ENCODE measurements at places on chromosomes 16 and 17.

DNA sequence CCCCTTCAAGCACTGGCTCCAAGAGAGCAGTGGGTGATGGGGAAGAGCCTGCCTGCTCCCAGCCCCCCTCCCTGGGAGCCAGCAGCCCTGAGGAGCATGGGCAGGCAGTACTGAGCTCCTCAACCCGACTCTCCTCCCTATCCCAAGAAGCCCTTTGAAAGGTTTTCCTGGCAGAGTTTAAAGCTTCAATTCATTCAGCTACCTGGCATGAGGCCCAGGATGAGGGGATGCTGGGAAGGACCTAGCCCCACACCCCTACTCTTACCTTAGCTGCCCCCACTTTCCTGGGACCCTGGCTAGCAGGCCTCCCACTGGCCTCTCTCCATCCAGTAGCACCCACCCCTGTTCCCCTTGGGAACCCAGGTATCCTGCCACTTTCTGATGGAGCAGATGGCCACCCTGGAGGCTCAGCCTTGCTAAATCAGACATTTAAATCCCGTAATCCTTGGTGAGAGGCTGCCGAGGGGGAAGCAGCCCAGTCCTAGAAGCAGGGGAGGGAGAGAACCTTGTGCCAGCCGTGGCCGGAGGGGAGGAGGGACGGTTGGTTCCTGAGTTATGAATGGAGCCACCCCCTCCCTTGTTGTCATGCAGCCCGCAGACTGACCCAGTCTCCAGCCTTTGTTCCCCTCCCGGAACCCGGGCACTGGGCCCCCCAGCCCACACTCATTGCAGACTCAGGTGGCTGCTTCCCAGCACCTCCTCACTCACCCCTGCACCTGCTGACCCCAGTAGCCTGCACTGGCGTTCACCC is 17.1 kb downstream of the ATP1B2 start:
- DNase-seq: no peak

DNA sequence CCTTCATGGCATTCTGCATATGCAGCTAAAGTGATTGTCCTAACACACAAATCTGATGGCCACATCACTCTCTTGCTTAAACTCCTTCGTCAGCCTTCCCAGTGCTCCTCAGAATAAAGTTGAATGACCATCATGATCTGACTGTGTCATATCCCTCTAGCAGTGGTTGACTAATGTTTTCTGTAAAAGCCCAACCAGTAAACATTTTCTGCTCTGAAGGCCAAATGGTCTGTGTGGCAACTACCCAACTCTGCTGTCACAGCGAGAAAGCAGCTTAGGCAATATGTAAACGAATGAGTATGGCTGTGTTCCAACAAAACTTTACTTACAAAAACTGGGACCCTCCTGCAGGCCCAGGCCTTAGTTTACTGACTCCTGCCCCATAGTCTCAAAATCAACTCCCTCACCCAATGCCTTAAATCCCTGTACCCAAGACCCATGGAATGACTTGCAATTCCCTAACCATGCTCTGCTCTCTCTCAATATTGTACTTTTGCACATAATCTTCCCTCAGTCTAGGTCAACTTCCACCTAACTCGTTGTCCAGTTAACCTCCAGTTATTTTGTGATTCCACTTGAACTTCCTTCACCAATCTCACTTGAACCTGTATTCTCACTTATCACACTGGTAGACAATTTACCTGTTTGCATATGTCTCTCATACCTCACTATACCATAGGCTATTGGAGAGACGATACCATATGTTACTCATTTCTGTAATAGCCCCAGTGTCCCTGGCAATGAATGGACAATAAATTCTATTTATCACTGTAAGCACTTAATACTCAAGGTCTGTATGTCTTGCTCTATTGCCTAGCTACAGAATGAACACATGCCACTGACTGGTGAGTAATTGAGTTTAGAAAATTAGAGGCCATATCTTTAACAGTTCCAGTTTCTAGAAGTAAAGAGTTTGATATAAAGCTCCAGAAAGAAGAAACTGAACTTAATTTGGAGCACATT is 29.1 kb downstream of the TMEM100 start:
- peak; percentile 39 for DNase-seq

DNA sequence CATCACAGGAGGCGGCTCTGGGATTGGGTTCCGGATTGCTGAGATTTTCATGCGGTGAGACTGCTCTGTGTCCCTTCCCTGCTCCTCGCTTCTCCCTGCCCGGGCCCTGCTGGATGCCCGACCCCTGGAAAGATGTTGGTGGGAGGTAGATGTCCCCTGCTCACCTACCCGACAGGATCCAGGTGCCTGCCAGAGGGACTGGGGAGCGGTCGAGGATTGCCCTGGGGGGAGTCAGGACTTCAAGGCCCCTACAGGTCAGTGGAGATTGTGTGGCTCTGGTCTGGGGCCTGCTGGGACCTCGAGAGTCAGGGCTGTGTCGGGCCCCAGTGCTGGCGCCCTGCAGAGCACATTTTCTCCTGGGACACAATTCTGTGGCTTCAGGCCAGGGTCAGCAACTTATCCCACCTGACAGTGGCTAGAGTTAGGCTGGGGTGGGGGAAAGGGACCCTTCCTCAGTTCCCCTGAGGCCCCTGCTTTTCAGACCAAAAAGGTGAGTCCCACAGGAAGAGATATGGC is 3.3 kb downstream of the DECR2 start:
- DNase-seq: no peak

- no peak for DNase-seq
Observed at GRCh38 chr16:88482630-88483391, 29.7 kb downstream of the ZFPM1 start.

GRCh38 chr16:70686376-70687101 is 686 bp upstream of the MTSS2 start:
- no peak for DNase-seq

GRCh38 chr17:68034452-68034776 is 1.1 kb upstream of the KPNA2 start:
- no peak for DNase-seq

DNA sequence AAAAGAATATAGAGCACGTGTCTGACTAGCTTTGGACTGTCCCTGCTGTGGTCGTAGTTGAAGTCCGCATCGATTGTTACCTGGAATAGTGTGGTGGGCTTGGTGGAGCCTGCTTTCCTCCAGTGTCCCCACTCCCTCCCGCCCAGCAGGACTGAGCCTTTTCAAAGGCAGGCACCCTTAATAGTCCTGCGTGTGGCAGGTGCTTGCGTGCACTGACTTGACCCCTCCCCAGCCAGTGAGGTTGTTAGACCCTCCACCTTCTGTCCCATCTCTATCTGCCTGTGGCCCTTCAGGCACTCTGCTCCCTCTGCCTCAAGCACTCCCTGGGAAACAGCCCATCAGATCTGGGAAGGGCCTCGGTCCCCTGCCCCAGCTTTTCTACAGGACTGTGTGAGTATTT is 36.6 kb downstream of the TMEM11 start:
- DNase-seq: no peak

DNA sequence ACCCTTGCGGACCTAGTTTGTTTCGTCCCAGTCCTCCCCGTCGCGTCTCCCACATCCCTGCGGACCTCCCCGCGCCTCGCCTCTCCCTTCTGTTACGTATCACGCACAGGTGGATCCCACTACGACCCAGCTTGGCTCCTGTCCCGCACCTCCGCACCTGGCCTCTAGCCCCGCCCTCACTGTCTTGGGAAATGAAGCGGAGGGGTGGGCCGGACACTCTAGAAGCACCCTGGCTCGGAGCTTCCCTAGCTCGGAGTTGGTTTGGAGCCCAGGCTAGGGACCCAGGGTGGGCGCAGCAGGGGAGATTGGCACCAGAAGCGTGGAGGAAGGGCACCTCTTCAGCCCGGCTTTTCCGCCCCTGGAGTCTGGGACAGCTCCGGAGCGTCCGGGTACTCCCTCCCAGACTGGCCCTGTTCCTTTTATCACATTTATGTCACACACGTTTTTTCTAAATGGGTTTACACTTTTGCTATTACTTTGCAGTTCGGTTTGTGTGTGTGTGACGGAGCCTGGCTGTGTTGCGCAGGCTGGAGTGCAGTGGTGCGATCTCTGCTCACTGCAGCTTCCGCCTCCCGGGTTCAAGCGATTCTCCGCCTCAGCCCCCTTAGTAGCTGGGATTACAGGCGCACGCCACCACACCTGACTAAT is 1.4 kb upstream of the CEMP1 start:
- no peak for DNase-seq

GRCh38 chr16:84557504-84557903 is 53.0 kb upstream of the MEAK7 start:
- no peak for DNase-seq

DNA sequence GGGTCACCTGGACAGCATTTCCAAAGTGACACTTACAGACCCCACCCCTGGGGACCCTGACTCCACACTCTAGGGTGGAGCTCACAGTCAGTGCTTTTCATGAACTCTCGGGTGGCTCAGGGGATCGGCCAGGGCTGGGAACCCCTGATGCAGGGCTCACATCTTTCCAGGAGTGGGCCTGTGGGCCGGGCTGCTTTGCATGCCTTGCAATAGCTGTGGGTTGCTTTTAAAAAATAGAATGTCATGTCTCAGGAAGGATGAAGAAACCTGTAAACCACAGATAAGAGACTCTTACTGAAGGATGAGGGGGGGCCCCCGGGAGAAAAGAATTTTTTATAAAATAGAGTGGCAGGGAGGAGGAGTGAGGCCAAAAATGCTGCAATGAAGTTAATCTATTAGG is 40.2 kb downstream of the RBFOX3 start:
- no peak for DNase-seq

DNA sequence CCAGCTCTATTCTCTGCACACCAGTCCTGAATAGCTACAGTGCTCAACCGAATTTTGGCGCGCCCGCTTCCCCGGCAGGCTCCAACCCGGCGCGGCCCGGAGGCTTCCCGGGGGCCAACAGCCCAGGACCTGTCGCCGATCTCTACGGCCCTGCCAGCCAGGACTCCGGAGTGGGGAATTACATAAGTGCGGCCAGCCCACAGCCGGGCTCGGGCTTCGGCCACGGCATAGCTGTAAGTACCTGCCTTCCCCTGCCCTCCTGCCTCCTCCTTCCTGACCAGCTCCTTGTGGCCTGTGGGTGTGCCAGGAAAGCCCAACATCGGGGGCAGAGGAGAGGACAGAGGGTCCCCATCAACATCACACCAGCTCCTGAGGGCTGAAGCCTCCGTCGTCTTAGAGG is 70.2 kb downstream of the CCDC182 start:
- no peak for DNase-seq

DNA sequence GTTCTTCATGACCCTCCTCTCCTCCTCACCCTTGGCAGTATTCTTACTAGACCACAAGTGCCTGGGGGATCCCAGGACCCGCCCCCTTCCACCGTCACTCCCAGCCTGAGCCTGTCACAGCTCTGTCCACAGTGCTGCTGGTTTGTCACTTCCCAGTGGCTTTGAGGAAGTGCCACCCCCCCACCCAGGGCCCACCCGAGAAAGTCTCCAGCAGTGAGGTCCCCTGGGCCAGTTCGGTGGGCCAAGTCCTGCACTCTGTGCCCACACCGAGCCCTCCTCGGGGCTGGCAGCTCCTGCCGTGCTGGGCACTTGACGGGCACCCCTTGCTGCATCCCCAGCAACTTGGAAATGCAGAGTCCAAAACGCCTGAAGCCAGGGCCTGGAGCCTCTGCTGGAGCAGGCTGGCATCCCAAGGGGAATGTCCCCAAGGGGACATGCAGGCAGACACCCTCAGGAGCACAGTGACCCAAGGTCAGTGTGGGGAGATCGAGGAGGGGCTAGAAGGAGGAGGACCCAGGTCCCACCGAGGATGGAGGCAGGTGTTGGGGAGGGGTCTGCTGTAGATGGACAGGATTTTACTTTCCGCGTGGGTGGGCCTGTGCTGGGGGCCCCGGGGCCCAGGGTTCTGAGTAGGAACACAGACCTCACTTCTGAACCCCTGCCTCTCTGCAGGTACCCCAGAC is 15.5 kb downstream of the MMP15 start:
- DNase-seq: no peak

DNA sequence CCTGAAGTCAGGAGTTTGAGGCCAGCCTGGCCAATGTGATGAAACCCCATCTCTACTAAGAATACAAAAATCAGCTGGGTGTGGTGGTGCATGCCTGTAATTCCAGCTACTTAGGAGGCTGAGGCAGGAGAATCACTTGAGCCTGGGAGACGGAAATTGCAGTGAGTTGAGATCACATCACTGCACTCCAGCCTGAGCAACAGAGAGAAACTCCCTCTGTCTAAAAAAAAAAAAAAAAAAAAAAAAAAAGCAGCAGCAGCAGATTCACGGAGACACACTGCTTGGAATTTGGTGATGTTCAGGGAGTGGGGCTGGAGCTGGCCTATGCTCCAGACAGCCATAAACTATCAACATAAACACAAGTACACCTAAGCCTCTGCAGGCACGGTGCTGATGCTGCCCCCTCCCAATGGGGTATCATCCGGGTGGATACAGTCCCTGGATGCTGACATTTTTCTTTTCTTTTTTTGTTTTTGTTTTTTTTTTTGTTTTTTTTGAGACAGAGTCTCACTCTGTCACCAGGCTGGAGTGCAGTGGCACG is 39.6 kb upstream of the RHOT1 start:
- peak; percentile 38 for DNase-seq

- peak; percentile 40 for DNase-seq
Observed at GRCh38 chr17:40437095-40437732, 6.0 kb upstream of the IGFBP4 start.

DNA sequence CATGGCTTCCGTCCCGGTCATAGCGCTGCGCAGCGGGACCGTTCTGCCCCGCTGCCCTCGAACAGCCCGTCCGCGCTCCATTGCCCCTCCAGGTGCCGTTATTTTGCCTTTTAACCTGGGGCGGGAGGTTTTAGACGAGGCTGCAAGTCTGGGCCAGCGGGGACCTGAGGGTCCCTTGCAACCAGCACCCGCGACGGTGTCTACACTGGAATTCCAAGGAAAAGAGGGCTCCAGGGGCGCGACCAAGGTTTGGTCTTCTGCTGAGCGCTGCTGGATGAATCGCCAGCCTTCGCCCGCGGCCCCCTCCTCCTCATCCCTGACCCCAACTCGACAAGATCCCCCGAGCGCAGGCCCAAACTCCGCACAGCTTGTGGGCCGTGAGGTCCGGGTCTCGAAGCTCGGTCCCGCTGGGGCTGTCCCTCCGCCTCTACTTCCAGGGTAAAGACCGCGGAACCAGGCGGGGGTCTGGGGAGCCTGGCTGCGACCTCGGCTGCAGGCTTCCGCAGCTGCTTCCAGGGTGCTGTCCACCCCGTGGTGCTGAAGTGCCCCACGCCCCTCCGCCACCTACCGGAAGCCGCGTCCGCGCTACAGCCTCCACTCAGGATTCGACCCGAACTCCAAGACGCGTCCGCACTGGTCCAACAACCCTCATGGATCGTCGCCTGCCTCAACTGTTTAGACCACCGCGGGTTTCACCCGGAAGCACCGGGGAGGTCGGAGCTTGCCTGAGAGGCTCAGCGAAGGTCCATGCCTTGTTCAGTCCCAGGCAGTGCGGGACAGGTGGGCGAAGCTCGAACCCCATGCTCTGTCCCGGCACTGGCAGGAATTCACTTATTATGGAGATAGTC is 10.1 kb upstream of the CA4 start:
- peak; percentile 52 for DNase-seq

- DNase-seq: no peak
Observed at GRCh38 chr17:76417499-76418143, 33.2 kb downstream of the SPHK1 start.

GRCh38 chr16:31033709-31034492 is 543 bp downstream of the STX4 start:
- peak; percentile 72 for DNase-seq

DNA sequence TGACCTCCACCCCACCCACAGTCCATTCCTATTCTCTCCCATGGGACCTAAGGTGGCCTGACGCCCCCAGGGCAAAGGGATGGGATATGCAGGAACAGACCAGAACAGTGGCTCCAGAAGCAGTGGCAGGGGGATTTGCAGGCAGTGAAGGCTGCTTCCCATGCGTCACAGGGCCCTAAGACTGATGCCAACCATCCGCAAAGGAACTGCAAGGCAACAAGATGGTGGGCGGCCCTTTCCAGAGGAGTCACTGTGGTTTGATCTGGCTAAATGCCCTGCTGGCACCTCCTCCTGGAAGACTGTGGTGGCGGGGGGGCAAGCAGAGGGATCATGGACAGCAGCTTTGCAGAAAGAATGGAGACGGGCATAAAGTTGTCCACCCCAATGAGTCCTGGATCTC is 4.4 kb upstream of the SLC39A11 start:
- no peak for DNase-seq
